Naive thymus-derived CD8-positive, alpha-beta T cell (primary cell): ENCODE measurements at places on chromosomes 11 and 22. TPM values are rescaled to one million over a fixed set of nuclear protein-coding genes. Genes with fewer than 3 reads are reported as not detected.

- no peak for DNase-seq
- no peaks in the 10 kb centered on the region for H3K36me3 ChIP-seq
- no peak overlapping the region for H3K4me3 ChIP-seq
- no peak overlapping the region for H3K27ac ChIP-seq
- no peaks in the 10 kb centered on the region for H3K27me3 ChIP-seq
Measured at GRCh38 chr11:114989536-114989935, 311.2 kb downstream of the NXPE2 start.

OTOG gene
- total RNA-seq: not detected

DNA sequence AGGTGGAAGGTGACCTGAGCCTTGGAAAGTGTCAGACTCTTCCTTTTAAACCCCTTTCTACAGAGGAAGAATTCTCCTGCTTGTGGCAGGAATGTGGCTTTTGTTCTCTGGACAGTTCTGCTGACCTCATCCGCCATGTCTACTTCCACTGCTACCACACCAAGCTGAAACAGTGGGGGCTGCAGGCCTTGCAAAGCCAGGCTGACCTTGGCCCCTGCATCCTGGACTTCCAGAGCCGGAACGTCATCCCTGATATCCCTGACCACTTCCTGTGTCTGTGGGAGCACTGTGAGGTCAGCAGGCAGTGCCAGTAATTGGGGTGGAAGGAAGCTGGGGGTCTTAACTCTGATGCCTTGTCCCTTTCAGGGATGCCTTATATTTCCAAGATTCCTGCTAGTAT lies 9.3 kb downstream of the HINFP start:
- no peak for DNase-seq
- peaks cover 78% of the 10 kb centered on the region for H3K36me3 ChIP-seq
- H3K4me3 ChIP-seq: no peak overlapping the region
- peaks cover 20% of the 10 kb centered on the region for H3K4me1 ChIP-seq
- no peaks in the 10 kb centered on the region for H3K27me3 ChIP-seq
- H3K27ac ChIP-seq: no peak overlapping the region

KRTAP5-7 gene
- 0.55 TPM for total RNA-seq
